Panc1 (cell line): ENCODE measurements at places on chromosomes 13 and 19. TPM values are rescaled to one million over a fixed set of nuclear protein-coding genes. Genes with fewer than 3 reads are reported as not detected.

The C5AR2 gene
- total RNA-seq = 0.03 TPM

The KLK11 gene
- not detected for total RNA-seq

- H3K4me3 ChIP-seq = no peak overlapping the region
- no peaks in the 10 kb centered on the region for H3K27me3 ChIP-seq
- no peaks in the 10 kb centered on the region for H3K4me1 ChIP-seq
- no peak for DNase-seq
Observed at GRCh38 chr19:19562665-19563347, 24.7 kb downstream of the CILP2 start.

GRCh38 chr19:15122331-15123030 lies 15.3 kb downstream of the SYDE1 start:
- H3K27me3 ChIP-seq = no peaks in the 10 kb centered on the region
- peaks cover 11% of the 10 kb centered on the region for H3K4me1 ChIP-seq
- no peaks in the 10 kb centered on the region for H3K36me3 ChIP-seq
- DNase-seq = no peak

DNA sequence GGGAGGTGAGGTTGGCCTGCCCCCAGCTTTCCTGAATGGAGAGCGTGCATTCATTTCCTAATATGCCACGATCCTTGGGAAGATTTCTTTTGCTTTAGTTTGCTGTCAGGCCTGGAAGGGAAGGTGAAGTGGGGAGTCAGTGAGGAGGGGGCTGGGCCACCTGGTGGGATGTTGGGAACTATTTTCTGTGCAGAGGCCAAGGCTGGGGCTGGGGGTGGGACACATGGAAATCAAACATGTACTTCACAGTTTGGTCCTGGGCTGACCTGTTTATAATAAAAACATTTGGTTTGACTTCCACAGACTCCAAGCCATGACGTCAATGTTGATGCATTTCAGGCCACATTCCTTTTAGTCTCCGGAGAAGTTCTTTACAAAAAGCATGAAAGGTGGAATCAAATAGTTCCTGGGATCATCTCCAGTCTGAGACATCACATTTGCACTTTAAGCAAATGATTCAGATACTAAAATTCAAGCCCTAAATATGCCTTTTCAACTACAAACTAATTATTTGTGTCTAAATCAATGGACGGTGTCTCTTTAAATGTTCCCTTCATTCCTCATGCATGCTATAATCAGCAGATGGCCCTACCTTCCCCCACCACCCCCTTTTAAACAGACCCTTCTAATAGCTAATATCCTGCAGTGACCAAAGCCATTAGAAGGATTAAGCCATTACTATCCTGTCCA lies 41.5 kb upstream of the MEDAG start:
- H3K36me3 ChIP-seq = no peaks in the 10 kb centered on the region
- H3K27me3 ChIP-seq = no peaks in the 10 kb centered on the region
- no peak overlapping the region for H3K4me3 ChIP-seq
- H3K4me1 ChIP-seq = peaks cover 22% of the 10 kb centered on the region
